Pancreas (tissue), 10 donors: ENCODE measurements at places on chromosomes 11 and 22. TPM values are rescaled to one million over a fixed set of nuclear protein-coding genes. Genes with fewer than 3 reads are reported as not detected.

GRIA4 gene
- 1.1 TPM for total RNA-seq

THOC5 gene
- total RNA-seq = 19.3 TPM

P2RX3 gene
- not detected for total RNA-seq

COPB1 gene
- 53.7 TPM for total RNA-seq

DNA sequence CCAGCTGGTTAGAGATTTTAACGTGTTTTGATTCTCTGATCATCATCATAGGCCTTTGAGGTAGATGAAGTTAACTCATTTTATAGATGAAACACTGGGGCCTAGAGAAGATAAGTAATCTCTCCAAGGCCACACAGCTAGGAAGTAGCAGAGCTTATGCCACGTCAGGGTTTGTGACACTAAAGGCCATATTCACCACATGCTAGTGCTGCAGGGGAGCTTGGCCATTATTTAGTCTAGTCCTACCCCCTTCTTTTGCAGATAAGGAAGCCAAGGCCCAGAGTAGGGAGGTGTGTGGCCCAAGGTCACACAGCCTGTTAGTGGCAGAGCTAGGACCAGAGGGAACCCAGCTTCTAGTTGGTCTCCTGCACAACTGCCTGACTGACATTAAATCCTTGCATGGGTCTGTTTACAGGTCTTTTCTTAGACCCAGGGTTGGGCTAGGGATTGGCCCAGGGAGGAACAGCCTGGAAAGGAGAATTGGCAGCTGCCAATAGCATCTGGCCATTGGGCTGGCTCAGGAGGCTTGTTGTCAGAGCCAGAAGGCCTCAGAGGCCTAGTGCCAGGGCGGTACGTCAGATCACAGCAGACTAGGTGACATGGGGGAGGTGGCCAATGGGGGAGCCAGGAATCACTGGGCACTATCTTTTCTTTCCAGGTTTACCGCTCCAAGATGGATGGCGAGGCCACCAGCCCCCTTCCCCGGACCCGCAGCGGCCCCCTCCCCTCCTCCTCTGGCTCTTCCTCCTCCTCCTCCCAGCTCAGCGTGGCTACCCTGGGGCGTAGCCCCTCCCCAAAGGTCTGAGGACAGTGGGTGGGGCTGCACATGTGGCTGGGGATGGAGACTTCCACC is 36.0 kb downstream of the PHLDB1 start:
- no peak for DNase-seq

DNA sequence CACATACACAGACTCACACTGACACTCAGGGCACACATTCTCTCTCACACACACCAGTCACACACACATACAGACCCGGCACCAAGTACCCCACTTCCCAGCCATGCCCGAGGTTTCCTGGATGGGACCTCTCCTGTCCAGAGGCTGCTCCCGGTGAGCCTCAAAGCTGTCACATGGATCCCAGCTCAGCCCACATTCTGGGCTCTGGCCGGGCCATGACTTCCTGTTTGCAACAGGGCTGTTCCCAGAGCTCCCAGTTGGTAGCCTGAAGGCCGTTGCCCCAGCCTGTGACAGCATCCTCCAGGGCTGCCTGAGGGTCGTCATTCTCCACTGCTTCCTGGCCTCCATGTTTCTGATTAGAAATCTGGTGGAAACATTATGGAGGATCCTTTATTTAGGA is 14.6 kb upstream of the CYP2D6 start:
- DNase-seq = no peak

GRCh38 chr11:127631974-127632373 is 631.4 kb upstream of the KIRREL3 start:
- no peak for DNase-seq

DNA sequence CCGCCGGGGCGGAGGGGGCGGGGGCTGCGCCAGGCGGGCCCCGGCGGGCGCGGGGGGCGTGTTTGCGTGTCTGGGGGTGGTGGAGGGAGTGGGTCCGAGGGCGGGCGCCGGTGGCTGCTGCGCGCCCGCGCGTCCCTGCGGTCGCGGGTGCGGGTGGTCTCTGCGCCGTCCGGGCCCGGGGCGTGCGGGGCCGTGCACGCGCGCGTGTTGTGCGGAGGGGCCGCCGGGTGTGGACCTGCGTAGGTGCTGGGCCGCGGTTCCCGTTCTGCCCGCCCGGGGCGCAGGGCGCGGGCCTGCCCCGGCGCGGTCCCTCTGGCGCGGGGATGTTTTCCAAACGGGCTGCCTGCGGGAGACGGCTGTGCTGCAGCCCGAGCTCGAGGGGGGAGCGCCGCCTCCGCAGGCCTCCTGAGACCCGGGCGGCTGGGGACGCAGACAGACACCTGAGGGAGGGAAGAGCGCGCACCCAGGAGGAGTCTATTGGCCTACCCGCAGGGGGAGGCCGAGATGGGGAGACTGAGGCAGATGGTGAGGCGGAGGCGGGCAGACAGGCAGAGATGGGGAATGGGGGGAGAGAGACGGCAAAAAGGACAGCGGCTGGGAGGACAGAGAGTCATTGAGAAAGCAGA is 442 bp downstream of the PELI3 start:
- peak; percentile 49 for DNase-seq

GRCh38 chr22:23529166-23530103 is 50.7 kb downstream of the IGLL1 start:
- DNase-seq = no peak
